B cell (primary cell): ENCODE measurements at places on chromosomes 5 and 9. TPM values are rescaled to one million over a fixed set of nuclear protein-coding genes. Genes with fewer than 3 reads are reported as not detected.

The ASB6 gene
- 18.6 and 27.9 TPM in 2 replicates for polyA plus RNA-seq

The ATP6V1G1 gene
- 150 and 155 TPM in 2 replicates for polyA plus RNA-seq

The GCNT4 gene
- 0.01 and 0.06 TPM in 2 replicates for polyA plus RNA-seq

The ISL1 gene
- polyA plus RNA-seq, result not detected in 2 replicates

The UAP1L1 gene
- 29.1 and 38.1 TPM in 2 replicates for polyA plus RNA-seq

DNA sequence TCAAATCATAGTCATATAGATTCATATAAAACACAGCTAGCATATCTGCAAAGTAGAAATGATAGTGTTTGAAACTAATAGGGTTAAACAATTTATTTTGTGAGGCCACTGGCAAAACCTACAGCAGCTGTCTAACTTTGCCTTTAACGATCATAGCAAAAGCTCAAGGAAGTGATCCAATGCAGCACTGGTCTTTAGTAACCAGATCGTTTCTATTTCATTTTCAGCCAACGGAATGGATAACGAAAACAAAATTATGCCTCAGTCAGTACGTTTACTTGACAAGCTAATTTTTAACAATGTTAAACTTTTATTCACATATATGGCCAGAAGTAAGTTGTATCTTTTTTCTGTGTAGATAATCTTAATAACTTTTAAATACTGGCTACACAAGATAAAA is 17.7 kb downstream of the MLLT3 start:
- H3K27me3 ChIP-seq, result no peaks in the 10 kb centered on the region
- no peaks in the 10 kb centered on the region for H3K36me3 ChIP-seq
- no peak overlapping the region for H3K4me3 ChIP-seq
- peak; percentile 14 for DNase-seq
- H3K4me1 ChIP-seq, result no peaks in the 10 kb centered on the region
- H3K27ac ChIP-seq, result no peak overlapping the region

- DNase-seq, result no peak
- peaks cover under 1% of the 10 kb centered on the region for H3K4me1 ChIP-seq
- no peak overlapping the region for H3K4me3 ChIP-seq
- no peaks in the 10 kb centered on the region for H3K36me3 ChIP-seq
- peaks cover 11% of the 10 kb centered on the region for H3K27me3 ChIP-seq
Observed at GRCh38 chr5:1868886-1869475, 13.7 kb downstream of the IRX4 start.

DNA sequence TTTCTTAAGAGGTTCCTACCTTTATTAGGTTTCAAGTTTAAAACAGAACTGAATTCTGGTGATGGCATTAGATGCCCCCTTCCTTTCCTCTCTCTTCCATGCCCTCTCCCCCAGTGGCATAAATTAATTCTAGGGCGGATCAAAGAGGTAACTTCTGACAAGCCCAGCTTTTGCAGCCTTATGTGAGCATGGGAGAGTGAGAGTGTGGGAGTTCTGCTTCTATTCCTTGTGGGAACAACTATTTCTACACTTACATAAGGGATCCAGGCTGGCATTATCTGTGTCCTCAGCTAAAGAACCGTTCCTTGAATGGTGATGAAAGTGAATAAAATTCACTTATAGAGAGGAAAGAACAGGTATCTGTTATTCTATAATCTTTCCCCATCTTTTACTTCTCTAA is 437.6 kb downstream of the KIF4B start:
- no peaks in the 10 kb centered on the region for H3K4me1 ChIP-seq
- no peak overlapping the region for H3K27ac ChIP-seq
- no peaks in the 10 kb centered on the region for H3K27me3 ChIP-seq
- DNase-seq, result no peak
- no peaks in the 10 kb centered on the region for H3K36me3 ChIP-seq
- H3K4me3 ChIP-seq, result no peak overlapping the region

DNA sequence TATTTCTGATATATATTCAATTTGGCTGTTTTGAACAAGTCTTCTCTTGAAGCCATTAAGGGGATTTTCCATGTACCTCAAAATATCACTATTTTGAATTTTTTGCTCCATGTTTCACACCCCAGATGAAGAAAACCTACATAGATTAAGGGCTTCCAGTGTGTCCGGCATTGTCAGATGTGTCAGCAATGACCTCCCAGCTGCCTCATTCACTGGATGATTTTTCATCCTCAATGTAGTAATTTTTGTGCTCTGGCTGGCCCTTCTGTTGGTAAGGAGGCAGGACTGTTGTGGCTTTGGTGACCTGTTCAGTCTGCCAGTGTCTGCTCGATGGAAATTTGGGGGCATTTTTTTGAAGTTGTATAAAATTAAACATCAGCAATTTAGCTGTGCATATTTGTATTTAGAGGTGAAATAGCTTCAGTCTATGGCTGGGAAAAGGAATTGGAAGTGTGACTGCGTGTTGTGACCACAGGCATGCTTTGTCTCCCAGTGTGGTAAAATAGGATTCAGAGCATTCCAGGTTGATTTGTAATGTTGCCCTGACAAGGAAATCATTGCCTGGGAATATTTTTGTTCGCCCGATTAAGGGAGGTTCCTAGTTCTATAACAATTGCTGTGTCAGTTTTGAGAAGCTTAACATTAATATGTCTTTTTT is 312.4 kb downstream of the ARHGEF28 start:
- H3K27me3 ChIP-seq, result no peaks in the 10 kb centered on the region
- H3K4me3 ChIP-seq, result no peak overlapping the region
- H3K27ac ChIP-seq, result no peak overlapping the region

DNA sequence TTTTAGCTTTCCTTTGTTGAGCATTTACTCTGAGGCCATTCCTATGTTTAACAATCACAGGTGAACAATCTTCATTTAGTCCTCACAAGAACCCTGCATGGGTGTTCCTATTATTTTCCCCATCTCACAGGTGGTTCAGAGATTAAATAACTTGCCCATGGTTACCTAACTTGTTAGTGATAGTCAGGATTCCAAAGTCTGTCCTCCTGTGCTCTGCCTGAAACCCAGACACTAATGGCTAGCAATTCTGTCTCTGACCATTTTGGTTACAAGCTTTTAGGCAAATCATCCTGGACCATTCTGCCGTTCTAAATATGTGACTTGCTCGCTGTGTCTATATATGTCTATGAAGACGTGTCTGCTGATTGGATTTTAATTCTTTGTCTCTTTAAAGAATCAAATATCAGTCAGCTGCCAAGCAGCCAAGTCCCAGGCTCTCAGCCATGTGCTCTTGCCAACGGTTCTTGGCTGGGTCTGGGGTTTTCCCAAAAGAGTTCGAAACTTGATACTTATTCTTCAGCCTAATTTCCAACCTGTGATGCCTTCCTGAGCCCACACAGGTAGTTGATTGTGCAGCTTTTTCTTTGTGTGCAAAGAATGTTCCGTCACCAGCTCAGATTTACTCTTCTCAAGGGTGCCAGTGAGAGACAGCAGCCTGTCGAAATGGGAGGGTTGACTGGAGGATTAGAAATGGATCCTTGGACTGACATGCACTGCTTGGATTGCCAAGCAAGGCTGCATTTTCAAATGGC is 121.7 kb downstream of the NREP start:
- no peaks in the 10 kb centered on the region for H3K27me3 ChIP-seq
- H3K36me3 ChIP-seq, result no peaks in the 10 kb centered on the region
- H3K4me3 ChIP-seq, result no peak overlapping the region
- H3K4me1 ChIP-seq, result no peaks in the 10 kb centered on the region
- no peak overlapping the region for H3K27ac ChIP-seq

DNA sequence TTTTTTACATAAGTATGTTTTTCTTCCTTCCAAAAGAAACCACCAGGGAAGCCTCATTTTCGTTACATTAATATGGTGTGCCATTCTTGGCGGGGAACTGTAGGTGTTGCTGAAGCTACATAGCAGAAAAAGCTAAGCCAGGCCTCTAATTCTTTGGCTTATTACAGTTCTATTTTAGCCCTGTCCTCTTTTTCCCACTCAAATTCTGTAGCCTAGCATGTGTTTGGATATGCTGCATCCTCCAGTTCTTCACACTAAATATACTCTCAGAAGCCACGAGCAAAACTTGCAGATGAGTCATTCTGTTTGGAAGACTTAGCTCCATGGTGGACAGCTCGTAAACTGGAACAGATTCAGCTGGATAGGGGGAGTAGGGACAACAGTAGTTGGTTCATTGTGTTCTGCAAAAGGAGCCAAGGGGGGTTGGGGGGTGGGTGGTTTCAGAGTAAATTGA is 369.4 kb downstream of the TMEM161B start:
- no peak for DNase-seq
- H3K4me3 ChIP-seq, result no peak overlapping the region
- H3K36me3 ChIP-seq, result no peaks in the 10 kb centered on the region
- H3K27ac ChIP-seq, result no peak overlapping the region
- H3K27me3 ChIP-seq, result no peaks in the 10 kb centered on the region

DNA sequence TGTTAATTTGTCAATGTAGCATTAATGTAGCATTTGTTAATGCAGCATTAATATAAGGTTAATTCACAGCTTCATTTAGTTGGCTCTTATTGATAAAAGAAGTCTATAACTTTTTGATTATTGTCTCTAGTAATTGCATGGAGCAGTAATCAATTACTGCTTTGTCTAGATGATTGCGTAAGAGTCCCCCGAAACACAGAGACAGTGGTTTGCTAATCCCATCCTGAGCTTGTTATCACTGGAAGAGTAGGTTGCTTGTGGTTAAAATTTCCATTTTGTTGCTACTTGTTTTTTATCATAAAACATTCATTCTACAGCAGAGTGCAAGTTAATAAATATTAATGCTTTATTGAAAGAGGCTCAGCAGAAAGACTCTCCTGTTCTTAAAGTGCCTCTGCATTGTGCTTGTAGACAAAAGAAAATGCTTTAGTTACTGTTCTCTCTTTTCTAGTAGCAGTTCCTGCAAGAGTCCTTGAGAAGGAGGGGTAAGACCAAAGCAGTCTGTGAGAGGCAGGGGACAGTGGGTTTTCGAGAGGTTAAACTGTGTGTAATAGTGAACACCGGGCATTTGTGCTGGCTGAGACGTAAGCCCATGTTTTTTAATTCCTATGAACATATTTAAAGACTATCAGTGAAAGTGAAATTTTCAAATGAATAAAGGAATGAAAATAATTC is 291.7 kb downstream of the TRPM3 start:
- DNase-seq, result no peak
- no peaks in the 10 kb centered on the region for H3K4me1 ChIP-seq
- H3K36me3 ChIP-seq, result no peaks in the 10 kb centered on the region
- no peak overlapping the region for H3K4me3 ChIP-seq
- H3K27me3 ChIP-seq, result no peaks in the 10 kb centered on the region

- H3K4me3 ChIP-seq, result no peak overlapping the region
- peaks cover 5% of the 10 kb centered on the region for H3K27me3 ChIP-seq
- no peaks in the 10 kb centered on the region for H3K36me3 ChIP-seq
- no peaks in the 10 kb centered on the region for H3K4me1 ChIP-seq
Observed at GRCh38 chr5:142740474-142741242, 29.5 kb upstream of the ARHGAP26 start.

- DNase-seq, result peak; percentile 32
- peaks cover 98% of the 10 kb centered on the region for H3K4me1 ChIP-seq
- H3K27me3 ChIP-seq, result no peaks in the 10 kb centered on the region
- peak overlapping the region; percentile 33 for H3K4me3 ChIP-seq
- H3K27ac ChIP-seq, result peak overlapping the region; percentile 78
Observed at GRCh38 chr5:139659695-139660101, 11.5 kb downstream of the CXXC5 start.

- H3K27me3 ChIP-seq, result no peaks in the 10 kb centered on the region
- peaks cover 3% of the 10 kb centered on the region for H3K36me3 ChIP-seq
- H3K27ac ChIP-seq, result peak overlapping the region; percentile 34
- no peak for DNase-seq
- H3K4me1 ChIP-seq, result no peaks in the 10 kb centered on the region
Observed at GRCh38 chr9:90871327-90871935, 69.8 kb downstream of the SYK start.

DNA sequence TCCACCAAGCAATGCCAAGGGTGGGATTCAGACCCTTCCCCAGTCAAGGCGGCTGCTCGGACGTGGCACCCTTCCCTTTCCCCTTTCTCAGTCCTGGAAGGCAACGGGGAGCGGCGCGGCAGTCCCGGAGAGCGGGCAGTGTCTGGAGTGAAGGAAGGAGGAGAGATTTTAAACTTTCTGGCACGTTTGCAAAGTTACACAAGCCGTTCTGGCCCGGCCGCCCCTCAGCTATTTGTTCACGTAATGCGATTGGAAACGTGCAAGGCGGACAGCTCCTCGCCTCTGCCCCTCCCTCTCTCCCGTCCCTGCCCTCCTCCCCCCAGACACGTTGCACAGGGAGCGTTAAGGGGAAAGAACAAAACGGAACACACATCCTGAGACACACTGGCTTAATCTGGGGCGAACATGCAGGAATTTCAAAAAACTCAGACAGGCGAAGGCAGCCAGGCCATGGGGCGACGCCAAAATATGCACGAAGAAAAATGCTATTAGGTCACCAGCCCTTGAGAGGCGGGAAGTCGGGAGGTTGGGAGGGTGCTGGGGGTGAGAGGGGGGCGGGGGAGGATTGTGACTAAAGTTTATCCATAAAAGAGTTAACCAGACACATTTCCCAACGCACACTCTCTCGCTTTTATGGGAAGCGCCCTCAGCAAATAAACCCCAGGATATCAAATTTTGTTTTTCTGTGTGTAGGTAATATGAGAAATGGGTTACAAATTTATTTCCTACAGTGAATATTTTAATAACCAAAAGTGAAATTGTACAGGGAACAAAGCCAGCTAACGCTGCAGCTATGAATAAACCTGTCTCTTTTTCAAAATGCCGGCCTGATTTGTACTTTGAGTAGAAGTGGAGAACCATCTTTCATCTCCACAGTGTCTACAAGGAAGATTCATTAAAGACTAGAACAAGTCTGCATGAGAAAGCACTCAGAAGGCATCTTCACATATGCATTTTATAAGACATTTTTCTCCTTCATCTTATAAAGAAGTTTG is at the start of gene LOX:
Gene LOX (minus strand): TSS at position 144 of the 995 bp plus-strand sequence. CDS start 274 bp downstream, outside the sequence.
- H3K4me3 ChIP-seq, result peak within 1 kb of the TSS; percentile 11
- no peaks in the 10 kb centered on the region for H3K27me3 ChIP-seq
- H3K36me3 ChIP-seq, result no peaks in the 10 kb centered on the region
- peaks cover 21% of the 10 kb centered on the region for H3K4me1 ChIP-seq

DNA sequence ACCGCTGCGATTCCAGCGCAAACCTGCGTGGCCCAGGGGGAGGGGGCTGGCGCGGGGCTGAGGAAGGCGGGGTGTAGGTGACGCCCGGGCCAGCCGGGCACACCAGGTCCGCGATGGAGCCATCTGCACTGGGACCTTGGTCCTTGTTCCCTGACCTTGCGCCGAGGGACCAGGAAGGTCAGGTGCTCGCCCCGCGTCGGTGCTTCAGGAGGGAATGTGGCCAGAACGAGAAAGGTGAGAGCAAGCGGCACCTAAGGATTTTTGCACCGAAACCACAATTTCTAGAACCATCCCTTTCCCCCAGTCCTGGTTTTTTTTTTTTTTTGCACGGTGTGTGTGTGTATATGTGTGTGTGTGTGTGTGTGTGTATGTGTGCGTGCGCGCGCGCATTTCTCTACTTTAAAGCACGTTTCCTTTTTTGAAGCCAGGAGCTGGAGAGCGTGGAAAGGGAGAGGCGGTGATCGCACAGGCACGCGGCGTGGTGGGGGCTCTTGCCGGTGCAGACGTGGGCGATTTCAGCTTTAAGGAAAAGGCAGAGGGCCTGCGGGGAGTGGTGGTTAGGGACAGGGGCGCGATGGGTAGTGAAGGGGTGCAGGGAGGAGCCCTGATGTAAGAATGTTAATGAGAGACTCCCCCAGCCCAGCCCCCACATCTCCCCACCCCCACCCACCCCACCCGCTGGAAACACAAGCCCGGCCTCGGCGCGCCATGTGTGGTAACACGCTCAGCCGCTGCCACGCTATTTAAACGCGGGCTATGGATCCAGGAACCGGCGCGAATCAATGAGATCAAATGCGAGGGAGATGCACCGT is at the start of gene NPR3:
Gene NPR3 (plus strand): TSS at position 772 of the 812 bp plus-strand sequence. CDS start 456 bp downstream, outside the sequence.
- no peaks in the 10 kb centered on the region for H3K36me3 ChIP-seq
- no peak within 1 kb of the TSS for H3K27ac ChIP-seq
- peak within 1 kb of the TSS; percentile 60 for H3K4me3 ChIP-seq
- H3K27me3 ChIP-seq, result peaks cover 5% of the 10 kb centered on the region
